ENCODE measurements at places on chromosomes 6 and 20. TPM values are rescaled to one million over a fixed set of nuclear protein-coding genes. Genes with fewer than 3 reads are reported as not detected.

EYS gene
- total RNA-seq: not detected

PDE10A gene
- total RNA-seq: 2.0 TPM

FKBP1C gene
- total RNA-seq: not detected

PGC gene
- total RNA-seq: 0.53 TPM

COQ3 gene
- total RNA-seq: 1.7 TPM

GRCh38 chr6:74632196-74632875 is 573.5 kb downstream of the COL12A1 start:
- no peaks in the 10 kb centered on the region for H3K27me3 ChIP-seq
- H3K4me3 ChIP-seq: no peak overlapping the region
- H3K27ac ChIP-seq: no peak overlapping the region
- no peaks in the 10 kb centered on the region for H3K36me3 ChIP-seq

- H3K4me3 ChIP-seq: peak within 1 kb of the TSS; percentile 81
- peaks cover 13% of the 10 kb centered on the region for H3K4me1 ChIP-seq
- DNase-seq: no peak
- peak within 1 kb of the TSS; percentile 66 for H3K27ac ChIP-seq
- H3K36me3 ChIP-seq: no peaks in the 10 kb centered on the region
Measured at GRCh38 chr6:33620856-33621710, at the start of gene ITPR3. Gene ITPR3 (plus strand): TSS chr6:33621322. CDS start chr6:33621603, 281 bp downstream.

- peak overlapping the region; percentile 9 for H3K27ac ChIP-seq
- peaks cover 3% of the 10 kb centered on the region for H3K36me3 ChIP-seq
- no peak overlapping the region for H3K4me3 ChIP-seq
- no peak for DNase-seq
- H3K27me3 ChIP-seq: no peaks in the 10 kb centered on the region
- peaks cover 12% of the 10 kb centered on the region for H3K4me1 ChIP-seq
Measured at GRCh38 chr6:25959890-25960536, 2.6 kb upstream of the TRIM38 start.

DNA sequence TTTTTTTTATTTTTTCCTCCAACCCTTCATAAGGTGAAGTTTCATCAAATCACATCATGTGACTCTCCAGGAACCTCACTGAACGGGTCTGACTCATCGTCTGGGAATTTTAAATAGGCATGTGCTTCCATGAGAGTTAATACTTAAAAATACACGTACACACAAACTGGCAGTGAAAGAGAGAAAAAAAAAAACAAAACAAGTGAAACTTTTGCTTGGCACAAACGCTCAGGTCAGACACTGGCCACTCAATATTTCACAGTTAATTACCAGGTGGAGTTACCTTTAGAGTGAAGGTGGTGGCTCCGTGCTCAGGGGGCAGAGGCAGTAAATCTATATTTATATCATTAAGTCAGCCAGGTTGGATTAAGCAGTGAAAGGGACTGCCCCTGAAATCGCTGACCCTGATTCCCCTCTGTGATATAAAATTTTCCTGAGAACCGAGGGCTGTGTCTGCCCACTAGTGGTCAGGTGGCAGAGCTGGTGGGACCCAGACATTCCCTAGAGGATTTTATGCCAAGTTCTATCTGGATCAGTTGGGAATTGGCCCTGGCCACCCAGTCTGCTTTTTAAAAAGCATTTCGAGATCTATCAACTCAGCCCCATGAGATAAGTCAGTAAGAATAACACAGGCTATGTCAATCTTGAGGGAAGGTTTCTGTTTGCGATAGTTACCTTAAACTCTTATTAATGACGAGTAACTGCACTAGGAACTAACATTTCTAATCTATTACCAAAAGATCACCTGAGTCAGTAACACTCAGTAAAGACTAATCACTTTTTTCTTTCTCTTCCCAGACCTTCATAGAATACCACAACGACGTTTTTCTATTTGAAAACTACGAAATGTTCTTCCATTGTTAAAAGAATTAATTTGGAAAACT is 259.1 kb downstream of the HDGFL1 start:
- peak; percentile 71 for DNase-seq
- H3K27ac ChIP-seq: peak overlapping the region; percentile 87
- no peaks in the 10 kb centered on the region for H3K27me3 ChIP-seq
- H3K36me3 ChIP-seq: no peaks in the 10 kb centered on the region

DNA sequence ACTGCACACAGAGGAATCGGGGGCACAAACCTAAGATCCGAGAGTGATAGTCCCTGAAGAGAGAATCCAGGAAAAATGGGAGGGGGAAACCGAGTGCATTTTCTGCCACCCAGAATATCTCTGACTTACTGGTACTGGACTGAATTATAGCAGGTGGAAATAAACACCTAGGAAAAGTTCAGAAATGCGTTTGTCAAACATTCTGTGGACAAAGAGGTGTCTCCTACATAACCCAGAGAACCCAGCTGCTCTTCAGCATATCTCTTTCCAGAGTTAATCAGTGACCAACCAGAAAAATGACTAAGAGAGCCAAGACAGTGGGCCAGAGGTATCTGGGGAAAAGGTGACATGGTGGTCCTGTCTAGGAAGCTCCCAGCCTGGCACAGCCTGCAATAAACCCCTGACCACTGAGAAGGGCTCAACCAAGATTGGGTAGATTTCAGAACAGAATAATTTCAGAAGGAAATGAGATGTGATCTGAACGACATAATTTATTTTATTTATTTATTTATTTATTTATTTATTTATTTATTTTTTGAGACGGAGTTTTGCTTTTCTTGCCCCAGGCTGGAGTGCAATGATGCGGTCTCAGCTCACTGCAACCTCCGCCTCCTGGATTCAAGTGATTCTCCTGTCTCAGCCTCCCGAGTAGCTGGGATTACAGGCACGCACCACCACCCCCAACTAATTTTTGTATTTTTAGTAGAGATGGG is 6.0 kb upstream of the VNN1 start:
- no peaks in the 10 kb centered on the region for H3K4me1 ChIP-seq
- DNase-seq: no peak

GRCh38 chr20:24690408-24690807 is 221.0 kb downstream of the SYNDIG1 start:
- H3K4me1 ChIP-seq: peaks cover 5% of the 10 kb centered on the region
- H3K27ac ChIP-seq: no peak overlapping the region
- H3K36me3 ChIP-seq: no peaks in the 10 kb centered on the region
- DNase-seq: no peak

Measured in ascending aorta (tissue), 2 donors.